ENCODE measurements at places on chromosomes 3 and 15.

GRCh38 chr3:47485812-47486211 lies 10.1 kb upstream of the SCAP start:
- DNase-seq, result no peak
- no peaks in the 10 kb centered on the region for H3K27me3 ChIP-seq
- peaks cover 8% of the 10 kb centered on the region for H3K36me3 ChIP-seq
- H3K4me1 ChIP-seq, result no peaks in the 10 kb centered on the region
- H3K4me3 ChIP-seq, result no peak overlapping the region
- H3K27ac ChIP-seq, result no peak overlapping the region

GRCh38 chr3:134375582-134376384 lies 1.5 kb upstream of the AMOTL2 start:
- H3K4me1 ChIP-seq, result peaks cover 10% of the 10 kb centered on the region
- no peak for DNase-seq
- peaks cover 64% of the 10 kb centered on the region for H3K27me3 ChIP-seq
- H3K4me3 ChIP-seq, result no peak overlapping the region
- no peak overlapping the region for H3K27ac ChIP-seq
- no peaks in the 10 kb centered on the region for H3K36me3 ChIP-seq

- DNase-seq, result no peak
- H3K36me3 ChIP-seq, result no peaks in the 10 kb centered on the region
- H3K27ac ChIP-seq, result no peak overlapping the region
- H3K4me3 ChIP-seq, result no peak overlapping the region
- peaks cover 27% of the 10 kb centered on the region for H3K4me1 ChIP-seq
Measured at GRCh38 chr15:63999177-63999576, 47.1 kb downstream of the DAPK2 start.

DNA sequence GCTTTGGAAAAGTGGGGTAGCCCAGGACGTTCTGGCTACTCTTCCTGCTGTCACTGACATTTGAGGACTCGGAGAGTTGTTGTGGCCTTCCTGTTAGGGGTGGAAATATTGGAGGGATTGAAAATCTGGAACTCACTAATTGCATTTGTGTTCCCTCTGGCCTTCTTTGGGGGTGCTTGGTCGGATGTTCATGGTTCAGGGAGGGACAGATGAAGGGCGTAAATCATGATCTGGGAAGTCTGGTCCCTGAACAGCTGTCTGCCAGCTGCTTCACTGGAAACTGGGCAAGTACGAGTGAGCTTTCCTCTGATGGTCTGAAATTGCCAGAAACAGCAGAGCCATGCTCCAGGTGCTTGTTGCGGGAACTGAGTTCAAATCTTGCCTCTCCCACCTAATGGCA lies 327.8 kb upstream of the C2CD4B start:
- H3K27ac ChIP-seq, result no peak overlapping the region
- H3K27me3 ChIP-seq, result no peaks in the 10 kb centered on the region
- DNase-seq, result no peak
- H3K4me1 ChIP-seq, result no peaks in the 10 kb centered on the region
- no peak overlapping the region for H3K4me3 ChIP-seq

DNA sequence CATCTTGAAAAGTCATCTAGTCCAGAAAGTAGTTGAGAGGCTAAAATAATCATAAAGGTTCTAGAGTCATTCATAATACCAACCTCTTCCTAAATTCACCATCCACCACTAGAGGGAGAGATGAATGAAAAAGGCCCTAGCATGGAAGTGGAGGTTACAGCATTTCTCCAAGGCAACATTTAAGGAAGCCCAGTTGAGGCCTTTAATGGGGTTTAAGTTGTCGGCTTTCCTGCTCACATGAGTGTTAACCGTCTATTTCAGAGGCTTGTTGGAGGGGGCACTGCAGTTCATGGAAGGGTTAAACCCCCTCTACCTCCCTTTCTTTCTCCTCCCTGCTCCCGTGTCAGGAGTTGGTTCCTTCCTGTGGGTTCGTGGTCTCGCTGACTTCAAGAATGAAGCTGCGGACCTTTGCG lies 3.8 kb upstream of the SLCO3A1 start:
- peaks cover 18% of the 10 kb centered on the region for H3K27me3 ChIP-seq
- no peak overlapping the region for H3K27ac ChIP-seq
- H3K36me3 ChIP-seq, result peaks cover 2% of the 10 kb centered on the region
- DNase-seq, result peak; percentile 28
- no peak overlapping the region for H3K4me3 ChIP-seq

DNA sequence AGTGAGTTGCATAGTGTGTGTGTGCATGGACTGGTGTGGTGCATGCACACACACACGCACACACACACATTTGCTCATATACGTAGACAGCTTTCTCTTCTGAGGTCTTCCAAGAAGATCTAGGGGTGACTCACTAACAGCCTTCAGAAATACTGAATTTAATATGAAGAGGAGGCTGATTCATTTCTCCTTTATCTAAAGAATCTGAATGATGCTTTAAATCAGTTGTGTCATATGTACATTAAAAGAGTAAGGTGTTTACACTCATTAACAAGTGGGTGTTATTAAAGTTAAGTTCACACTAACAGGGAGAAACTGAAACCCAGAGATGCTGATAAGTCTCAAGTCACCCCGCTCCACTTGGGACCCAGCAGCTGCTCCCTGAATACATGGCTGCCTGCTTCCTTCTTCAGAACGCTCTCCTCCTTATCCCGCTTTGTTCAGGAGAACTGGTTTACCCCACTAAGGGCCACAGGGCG lies 22.0 kb downstream of the TMPRSS7 start:
- peaks cover 18% of the 10 kb centered on the region for H3K4me1 ChIP-seq
- DNase-seq, result no peak
- no peak overlapping the region for H3K4me3 ChIP-seq
- peaks cover 4% of the 10 kb centered on the region for H3K27me3 ChIP-seq
- H3K36me3 ChIP-seq, result no peaks in the 10 kb centered on the region

DNA sequence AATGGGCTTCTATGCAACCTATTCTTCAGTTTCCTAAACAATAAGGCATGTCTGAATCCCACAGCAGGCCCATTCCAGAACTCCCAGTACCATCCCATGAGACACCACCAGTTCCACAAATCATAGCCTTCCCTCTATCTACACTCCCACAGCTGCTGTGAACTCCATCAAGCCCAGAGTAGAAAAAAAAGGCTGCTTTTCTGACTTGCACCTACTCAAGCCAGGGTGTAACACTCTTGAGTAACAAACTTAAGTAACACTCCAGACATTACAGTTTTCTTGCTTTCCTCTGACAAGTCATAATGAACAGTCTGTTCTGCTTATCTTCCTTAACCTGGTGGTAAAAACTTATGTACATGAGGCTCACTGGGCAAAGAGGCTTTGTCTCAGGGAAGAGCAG lies 283.1 kb downstream of the NFKBIZ start:
- H3K4me1 ChIP-seq, result peaks cover 18% of the 10 kb centered on the region
- H3K36me3 ChIP-seq, result peaks cover 2% of the 10 kb centered on the region
- H3K4me3 ChIP-seq, result no peak overlapping the region
- H3K27ac ChIP-seq, result no peak overlapping the region
- no peak for DNase-seq
- no peaks in the 10 kb centered on the region for H3K27me3 ChIP-seq

- no peak for DNase-seq
- H3K27me3 ChIP-seq, result peaks cover 8% of the 10 kb centered on the region
- H3K4me3 ChIP-seq, result no peak overlapping the region
- no peak overlapping the region for H3K27ac ChIP-seq
Measured at GRCh38 chr3:108513961-108514360, 3.6 kb upstream of the MYH15 start.

DNA sequence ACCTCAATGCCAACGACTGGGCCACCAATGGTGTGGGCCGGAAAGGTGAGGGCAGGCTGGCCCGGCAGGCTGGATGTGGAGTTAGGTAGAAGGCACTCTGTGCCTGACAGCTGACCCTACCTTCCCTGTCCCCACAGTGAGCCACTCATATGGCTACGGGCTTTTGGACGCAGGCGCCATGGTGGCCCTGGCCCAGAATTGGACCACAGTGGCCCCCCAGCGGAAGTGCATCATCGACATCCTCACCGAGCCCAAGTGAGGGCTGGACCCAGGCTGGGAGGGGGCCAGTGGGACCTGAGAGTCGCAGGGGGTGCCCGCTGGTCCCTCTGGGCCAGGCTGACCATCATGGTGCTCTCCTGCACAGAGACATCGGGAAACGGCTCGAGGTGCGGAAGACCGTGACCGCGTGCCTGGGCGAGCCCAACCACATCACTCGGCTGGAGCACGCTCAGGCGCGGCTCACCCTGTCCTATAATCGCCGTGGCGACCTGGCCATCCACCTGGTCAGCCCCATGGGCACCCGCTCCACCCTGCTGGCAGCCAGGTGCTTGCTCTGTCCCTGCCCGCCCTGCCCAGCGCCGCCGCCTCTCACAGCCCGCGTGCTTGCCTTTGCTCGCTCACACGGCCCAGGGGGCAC lies 4.5 kb upstream of the FES start:
- no peak overlapping the region for H3K4me3 ChIP-seq
- no peak for DNase-seq
- no peaks in the 10 kb centered on the region for H3K27me3 ChIP-seq
- no peak overlapping the region for H3K27ac ChIP-seq

DNA sequence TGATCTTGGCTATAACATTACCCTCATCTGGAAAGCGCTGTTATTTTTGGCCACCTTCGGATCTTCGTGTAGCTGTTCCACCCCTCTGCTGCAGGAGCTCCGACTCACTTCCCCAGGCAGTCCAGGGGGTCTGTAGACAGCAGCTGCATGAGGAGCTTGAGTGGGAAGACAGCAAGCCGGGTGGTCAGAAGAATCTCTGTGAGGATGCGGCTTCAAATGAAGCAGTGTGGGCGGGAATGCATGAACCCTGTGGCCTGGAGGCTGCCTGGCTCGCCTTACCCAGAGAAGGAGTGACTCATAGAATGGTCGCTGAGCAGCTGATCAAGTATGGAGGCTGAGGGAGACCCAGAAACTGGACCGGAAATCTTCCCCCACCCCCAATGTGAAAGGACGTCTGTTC lies 45.2 kb upstream of the NR2F2 start:
- no peaks in the 10 kb centered on the region for H3K4me1 ChIP-seq
- no peak overlapping the region for H3K27ac ChIP-seq
- no peaks in the 10 kb centered on the region for H3K36me3 ChIP-seq
- DNase-seq, result no peak
- H3K27me3 ChIP-seq, result no peaks in the 10 kb centered on the region

- H3K27me3 ChIP-seq, result peaks cover 15% of the 10 kb centered on the region
- DNase-seq, result no peak
- H3K4me3 ChIP-seq, result no peak overlapping the region
- H3K36me3 ChIP-seq, result no peaks in the 10 kb centered on the region
Measured at GRCh38 chr15:38849046-38849445, 284.4 kb upstream of the RASGRP1 start.

GRCh38 chr15:69704229-69704628 lies 251.6 kb downstream of the RPLP1 start:
- peaks cover 27% of the 10 kb centered on the region for H3K36me3 ChIP-seq
- DNase-seq, result no peak
- H3K27me3 ChIP-seq, result no peaks in the 10 kb centered on the region

DNA sequence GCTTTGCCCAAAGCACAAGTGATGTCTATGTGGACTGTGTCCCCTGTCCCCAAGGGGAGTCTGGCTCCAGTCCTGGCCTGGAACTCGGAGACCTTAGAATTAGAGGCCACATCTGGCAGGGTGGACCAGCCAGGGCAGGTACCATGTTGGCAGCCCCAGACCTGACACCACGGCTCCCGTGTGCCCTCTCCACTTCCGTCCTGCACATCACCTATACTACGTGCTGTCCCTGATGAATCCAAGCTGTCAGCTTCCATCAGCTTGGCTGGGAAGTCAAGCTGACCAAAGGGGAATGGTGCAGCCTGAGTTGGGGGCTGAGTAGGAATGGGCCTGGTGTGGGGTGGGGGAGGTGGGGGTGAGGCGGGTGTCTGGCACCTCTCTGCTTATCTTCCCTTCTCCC lies 15.3 kb downstream of the C15orf39 start:
- H3K27me3 ChIP-seq, result no peaks in the 10 kb centered on the region
- no peak overlapping the region for H3K27ac ChIP-seq
- H3K4me3 ChIP-seq, result no peak overlapping the region

DNA sequence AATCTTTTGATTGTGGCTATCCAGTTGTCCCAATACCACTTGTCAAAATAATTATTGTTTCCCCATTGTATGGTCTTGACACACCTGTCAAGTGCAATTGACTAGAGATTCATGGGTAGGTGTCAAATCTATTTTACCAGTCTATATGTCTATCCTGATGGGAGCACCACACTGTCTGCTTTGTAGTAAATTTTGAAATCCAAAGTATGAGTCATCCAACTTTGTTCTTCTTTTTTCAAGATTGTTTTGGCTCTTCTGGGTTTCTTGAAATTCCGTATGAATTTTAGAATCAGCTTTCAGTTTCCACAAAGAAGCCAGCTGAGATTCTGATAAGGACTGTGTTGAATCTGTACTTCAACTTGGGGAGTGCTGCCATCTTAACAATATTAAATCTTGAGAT lies 71.9 kb downstream of the CSNK1G1 start:
- H3K4me3 ChIP-seq, result no peak overlapping the region
- no peak for DNase-seq
- no peak overlapping the region for H3K27ac ChIP-seq
- H3K36me3 ChIP-seq, result peaks cover 7% of the 10 kb centered on the region

- no peak for DNase-seq
- H3K27me3 ChIP-seq, result no peaks in the 10 kb centered on the region
- H3K27ac ChIP-seq, result peak overlapping the region; percentile 72
- peaks cover 10% of the 10 kb centered on the region for H3K4me1 ChIP-seq
Measured at GRCh38 chr3:14082108-14082657, 42.5 kb downstream of the CHCHD4 start.

- no peak overlapping the region for H3K4me3 ChIP-seq
- DNase-seq, result no peak
- no peak overlapping the region for H3K27ac ChIP-seq
- H3K4me1 ChIP-seq, result no peaks in the 10 kb centered on the region
- peaks cover 25% of the 10 kb centered on the region for H3K36me3 ChIP-seq
Measured at GRCh38 chr3:52484680-52485461, 10.3 kb upstream of the STAB1 start.

GRCh38 chr3:57354768-57355167 lies 62.3 kb upstream of the ASB14 start:
- H3K27me3 ChIP-seq, result peaks cover 3% of the 10 kb centered on the region
- no peaks in the 10 kb centered on the region for H3K36me3 ChIP-seq
- no peak overlapping the region for H3K27ac ChIP-seq
- no peak overlapping the region for H3K4me3 ChIP-seq
- DNase-seq, result no peak

GRCh38 chr15:52282418-52282817 lies 13.2 kb downstream of the MYO5C start:
- no peaks in the 10 kb centered on the region for H3K36me3 ChIP-seq
- H3K27ac ChIP-seq, result no peak overlapping the region
- peaks cover 5% of the 10 kb centered on the region for H3K27me3 ChIP-seq
- H3K4me1 ChIP-seq, result no peaks in the 10 kb centered on the region

DNA sequence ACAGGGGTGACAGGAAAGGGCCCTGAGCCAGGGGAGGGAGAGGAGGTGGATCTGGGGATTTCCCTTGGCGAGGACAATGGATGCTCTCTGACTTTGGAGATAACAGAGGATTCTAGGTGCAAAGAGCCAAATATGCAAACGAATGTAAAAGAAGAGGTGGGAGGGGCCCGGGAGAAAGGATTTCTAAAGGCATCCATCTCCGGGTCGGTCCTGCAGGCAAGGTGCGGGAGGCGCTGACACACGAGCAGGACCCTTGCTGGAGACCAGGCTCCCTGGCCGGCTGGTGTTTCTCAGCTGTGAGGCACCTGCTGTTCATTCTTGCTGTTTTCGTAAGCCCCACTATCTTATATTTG lies 115.2 kb upstream of the TLE3 start:
- H3K4me1 ChIP-seq, result no peaks in the 10 kb centered on the region
- peaks cover 6% of the 10 kb centered on the region for H3K27me3 ChIP-seq
- H3K36me3 ChIP-seq, result no peaks in the 10 kb centered on the region

GRCh38 chr3:157310329-157311052 lies 126.2 kb upstream of the PTX3 start:
- no peak overlapping the region for H3K27ac ChIP-seq
- H3K27me3 ChIP-seq, result no peaks in the 10 kb centered on the region
- no peak for DNase-seq
- H3K4me3 ChIP-seq, result no peak overlapping the region

All from activated CD4-positive, alpha-beta T cell treated with anti-CD3 and anti-CD28 coated beads, Interleukin-2, amount 10 ng/mL, durations not matched to agents 7 days and 5 days (primary cell).